Activated naive CD4-positive, alpha-beta T cell (primary cell): ENCODE measurements at places on chromosomes 11 and 22.

GRCh38 chr22:50604256-50605001, 3.8 kb downstream of the MAPK8IP2 start:
- no peak for DNase-seq

DNA sequence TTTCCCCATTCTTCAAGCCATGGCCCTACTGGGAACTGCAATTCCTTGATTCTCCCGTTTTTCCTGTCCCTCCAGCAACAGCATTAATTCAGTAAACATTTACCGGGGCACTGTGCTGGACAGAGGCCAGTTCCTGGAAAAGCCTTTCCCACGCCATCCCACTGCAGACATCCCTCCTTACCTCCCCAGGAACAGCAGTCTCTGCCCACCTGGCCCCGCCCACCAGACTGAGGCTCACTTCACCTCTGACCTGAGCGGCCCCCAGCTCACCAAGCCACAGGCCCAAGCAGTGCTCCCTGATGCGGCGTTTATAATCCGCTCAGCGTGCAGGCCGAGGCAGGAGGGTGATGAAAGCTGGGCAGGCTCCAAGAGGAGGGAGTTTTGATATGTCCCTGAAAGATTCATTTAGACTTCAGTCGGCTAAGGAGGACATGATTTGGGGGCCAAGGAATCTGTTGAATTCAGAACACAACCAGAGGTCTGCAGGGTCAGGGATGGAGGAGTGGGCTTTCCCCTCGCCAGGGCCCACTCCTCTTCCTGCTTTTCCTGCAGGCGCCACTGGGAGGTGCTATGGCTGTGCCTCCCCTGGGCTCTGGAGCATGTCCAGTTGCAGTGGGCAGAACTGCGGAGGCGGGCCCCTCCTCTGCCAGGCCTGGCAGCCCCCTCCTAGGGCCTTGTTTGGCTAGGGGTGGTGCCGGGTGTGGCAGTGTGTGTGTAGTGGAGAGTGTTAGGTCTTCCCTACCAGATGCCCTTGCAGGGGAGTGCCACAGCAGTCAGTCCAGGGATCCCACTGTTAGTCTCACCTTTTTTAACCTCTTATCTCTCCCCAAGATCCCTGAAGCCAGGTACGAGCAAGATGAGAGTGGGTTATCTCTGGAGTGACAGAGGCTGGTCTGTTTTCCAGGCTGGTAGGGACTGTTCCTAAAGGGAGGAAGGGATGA, 1.4 kb upstream of the TAGLN start:
- DNase-seq, result no peak

GRCh38 chr22:23685205-23685784, 5.5 kb upstream of the RGL4 start:
- DNase-seq, result no peak

DNA sequence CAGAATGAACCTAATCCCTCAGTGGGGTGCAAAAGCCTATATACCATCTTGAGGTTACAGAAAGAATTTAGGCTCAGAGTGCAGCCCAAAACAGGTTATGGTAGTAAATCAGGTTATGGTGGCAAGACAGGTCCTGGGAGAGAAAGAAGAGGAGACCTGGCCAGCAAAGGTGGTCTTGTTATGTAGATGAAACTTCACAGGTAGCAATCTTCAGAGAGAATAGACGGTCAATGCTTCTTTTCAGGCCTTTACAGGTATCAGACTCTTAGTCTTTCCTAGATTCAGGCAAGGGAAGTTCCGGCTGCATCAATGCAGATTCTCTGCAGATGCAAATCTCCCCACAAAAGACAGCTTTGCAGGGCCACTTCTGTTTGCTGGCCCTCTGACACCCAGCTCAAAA, 45.8 kb upstream of the SORL1 start:
- DNase-seq, result no peak

DNA sequence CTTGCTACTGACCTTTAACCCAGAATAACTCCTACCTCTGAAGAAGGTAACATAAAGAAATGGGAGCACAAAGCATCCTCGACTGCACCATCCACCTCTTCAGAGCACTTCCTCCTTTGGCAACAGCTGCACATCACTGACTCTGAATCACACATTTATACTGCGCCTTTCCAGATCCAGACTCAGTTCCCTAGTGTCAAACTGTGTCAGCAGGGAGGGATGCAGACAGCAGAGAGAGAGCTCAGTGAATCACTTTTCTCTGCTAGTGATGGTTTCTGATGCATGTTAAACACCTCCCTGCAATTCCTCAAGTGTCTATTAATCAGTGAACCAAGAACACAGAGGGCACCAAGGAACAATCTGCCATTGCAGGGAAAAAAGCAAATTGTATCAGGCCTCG, 118.9 kb downstream of the PLEKHA7 start:
- no peak for DNase-seq

GRCh38 chr22:24948356-24949202, 2.1 kb upstream of the LHFPL7 start:
- no peak for DNase-seq

DNA sequence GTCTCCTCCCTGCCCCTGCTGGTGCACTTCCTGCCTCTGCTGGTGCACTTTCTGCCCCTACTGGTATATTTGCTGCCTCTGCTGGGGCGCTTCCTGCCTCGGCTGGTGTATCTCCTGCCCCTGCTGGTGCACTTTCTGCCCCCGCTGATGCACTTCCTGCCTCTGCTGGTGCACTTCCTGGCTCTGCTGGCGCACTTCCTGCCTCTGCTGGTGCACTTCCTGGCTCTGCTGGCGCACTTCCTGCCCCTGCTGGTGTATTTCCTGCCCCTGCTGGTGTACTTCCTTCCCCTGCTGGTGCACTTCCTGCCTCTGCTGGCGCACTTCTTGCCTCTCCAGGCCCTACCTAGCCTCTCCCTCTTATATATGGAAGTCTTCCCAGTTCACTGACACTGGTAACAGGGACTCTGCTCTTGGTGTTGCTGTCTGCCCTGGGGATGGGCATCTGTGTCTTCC, 10.1 kb downstream of the MTFP1 start:
- DNase-seq, result peak; percentile 77

DNA sequence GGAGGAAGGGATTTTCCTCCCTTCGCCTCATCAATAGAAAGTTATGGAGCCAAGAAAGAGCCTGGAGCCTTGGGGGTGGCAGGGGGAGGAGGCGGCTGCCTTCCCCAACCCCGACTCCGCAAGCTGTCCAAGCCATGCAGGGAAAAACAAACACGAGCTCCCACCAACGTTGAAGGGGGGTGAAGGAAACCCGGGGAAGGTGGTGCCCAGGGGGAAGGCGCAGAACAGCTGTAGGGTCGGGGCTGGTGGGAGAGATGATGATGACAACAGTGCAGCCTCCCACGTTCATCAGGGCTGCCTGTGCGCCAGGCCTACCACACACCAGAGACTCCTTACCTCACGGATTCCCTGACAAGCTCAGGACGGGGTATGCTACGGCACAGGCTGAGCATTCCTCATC, 73.5 kb downstream of the SCUBE1 start:
- no peak for DNase-seq
